Smooth muscle cell of trachea (primary cell): ENCODE measurements at places on chromosomes 6 and 20. TPM values are rescaled to one million over a fixed set of nuclear protein-coding genes. Genes with fewer than 3 reads are reported as not detected.

AVP gene
- total RNA-seq = not detected in 2 replicates

ZBTB46 gene
- 9.9 and 17.5 TPM in 2 replicates for total RNA-seq

SYNDIG1 gene
- total RNA-seq = 0.17 TPM in 1 of 2 replicates, not detected in the other

CAGE1 gene
- total RNA-seq = 0.17 TPM in 1 of 2 replicates, not detected in the other

MRPS18A gene
- 39.7 and 42.8 TPM in 2 replicates for total RNA-seq

BCL2L1 gene
- total RNA-seq = 68.7 and 87.5 TPM in 2 replicates

CLVS2 gene
- total RNA-seq = under 0.01 TPM in 1 of 2 replicates, not detected in the other

FARS2 gene
- 27.5 and 37.2 TPM in 2 replicates for total RNA-seq

FAM209B gene
- total RNA-seq = not detected in 2 replicates

PRSS16 gene
- total RNA-seq = not detected in 2 replicates
